ENCODE measurements at places on chromosomes 2 and 18.

- DNase-seq: no peak
Observed at GRCh38 chr2:187139469-187139868, 290.5 kb upstream of the ZSWIM2 start.

DNA sequence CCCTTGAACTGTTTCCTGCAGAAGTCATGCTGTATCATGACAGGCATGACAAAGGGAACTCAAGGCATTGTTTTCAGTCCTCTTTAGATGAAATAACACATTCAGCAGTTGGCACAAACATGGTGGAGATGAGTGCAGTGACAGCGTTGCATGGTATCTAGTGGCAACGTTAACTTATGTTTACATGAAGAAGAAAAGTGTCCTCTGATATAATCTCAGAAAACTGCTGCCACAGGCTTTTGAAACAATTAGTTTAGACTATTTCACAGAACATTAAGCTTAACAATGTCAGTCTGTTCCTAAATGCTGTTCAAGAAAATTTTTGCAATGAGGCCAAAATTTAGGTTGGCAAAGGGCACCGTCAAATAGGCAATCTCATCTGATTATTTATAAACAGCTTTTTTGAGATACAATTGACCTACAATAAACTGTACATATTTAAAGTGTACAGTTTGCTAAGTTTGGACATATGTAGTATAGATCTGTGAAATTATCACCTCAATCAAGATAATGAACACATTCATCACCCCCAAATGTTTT, 64.7 kb downstream of the LYPD6B start:
- no peak for DNase-seq

- DNase-seq: no peak
Observed at GRCh38 chr2:6948677-6949351, 31.6 kb downstream of the RNF144A start.

DNA sequence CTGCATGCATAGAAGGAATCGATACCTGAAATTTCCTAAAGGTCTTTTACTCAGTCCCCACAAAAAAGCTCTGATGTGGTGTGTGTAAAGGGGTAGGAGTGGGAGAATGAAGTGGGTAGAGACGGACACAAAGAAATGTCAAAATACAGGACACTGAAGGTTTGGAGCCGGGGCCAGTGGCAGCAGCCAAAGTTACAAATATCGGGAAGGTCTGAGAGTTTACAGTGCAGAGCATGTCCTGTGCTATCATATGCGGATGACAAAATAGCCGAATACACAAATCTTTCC, 89.9 kb upstream of the STON1 start:
- DNase-seq: no peak

DNA sequence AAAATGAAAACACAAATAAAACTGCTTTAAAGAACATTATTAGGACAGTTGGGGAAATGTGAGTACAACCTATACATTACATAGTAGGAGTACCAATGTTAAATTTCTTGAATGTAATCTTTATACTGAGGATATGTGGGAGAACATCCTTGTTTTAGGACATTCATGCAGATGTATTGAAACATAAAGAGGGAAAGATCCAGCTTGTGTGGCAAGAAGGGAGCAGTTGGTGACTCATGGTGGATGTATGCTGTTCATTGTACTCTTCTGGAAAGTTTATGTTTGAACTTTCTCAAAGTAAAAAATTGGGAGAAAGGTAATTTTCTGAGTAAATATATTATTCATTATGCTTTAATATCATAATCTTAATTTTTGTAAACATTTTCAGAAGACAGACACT, 132.1 kb upstream of the DLGAP1 start:
- DNase-seq: no peak

- no peak for DNase-seq
Observed at GRCh38 chr18:23209031-23209430, 73.7 kb downstream of the CABLES1 start.

- no peak for DNase-seq
Observed at GRCh38 chr18:71951001-71951400, 593.1 kb downstream of the CBLN2 start.

GRCh38 chr2:152432206-152432653, 97.3 kb downstream of the FMNL2 start:
- DNase-seq: no peak

DNA sequence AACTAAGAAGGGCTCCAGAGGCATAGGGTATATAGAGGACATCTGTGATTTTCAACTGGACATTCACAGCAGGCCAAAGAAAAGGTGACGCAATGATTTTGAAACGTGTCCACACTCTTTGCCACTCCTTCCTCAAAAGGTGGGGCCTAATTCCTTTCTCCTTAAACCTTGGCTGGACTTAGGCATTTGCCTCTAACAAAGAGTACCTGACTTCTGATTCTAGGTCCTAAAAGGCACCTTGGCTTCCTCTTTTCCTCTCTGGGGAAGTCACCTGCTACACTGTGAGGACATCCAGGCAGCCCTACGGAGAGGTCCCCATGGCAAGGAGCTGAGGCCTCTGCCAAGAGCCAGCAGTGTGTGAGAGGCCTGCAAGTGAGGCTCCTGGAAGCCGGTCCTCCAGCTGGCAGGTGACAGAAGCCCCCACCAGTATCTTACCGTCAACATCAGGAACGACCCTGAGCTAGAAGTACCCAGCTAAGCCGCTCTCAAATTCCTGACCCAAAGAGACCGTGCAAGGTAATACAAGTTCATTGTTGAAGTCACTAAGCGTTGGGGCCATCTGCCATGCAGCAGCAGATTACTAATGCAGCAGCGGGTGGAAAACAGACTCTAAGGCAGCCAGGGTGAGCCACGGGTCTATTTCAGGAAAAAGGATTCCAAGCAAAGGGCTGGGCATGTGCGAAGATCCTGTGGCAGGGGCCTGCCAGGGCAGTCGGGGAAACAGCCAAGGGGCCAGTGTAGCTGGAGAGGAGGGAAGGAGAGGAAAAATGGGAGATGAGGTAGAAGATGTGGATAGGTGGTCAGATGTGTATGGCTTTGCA, 7.4 kb upstream of the HES6 start:
- DNase-seq: no peak

GRCh38 chr18:49537232-49537896, 24.5 kb upstream of the LIPG start:
- DNase-seq: no peak

- DNase-seq: no peak
Observed at GRCh38 chr2:83615511-83615910, 843.6 kb downstream of the SUCLG1 start.

GRCh38 chr2:64312622-64313397, 141.2 kb upstream of the LGALSL start:
- DNase-seq: no peak

DNA sequence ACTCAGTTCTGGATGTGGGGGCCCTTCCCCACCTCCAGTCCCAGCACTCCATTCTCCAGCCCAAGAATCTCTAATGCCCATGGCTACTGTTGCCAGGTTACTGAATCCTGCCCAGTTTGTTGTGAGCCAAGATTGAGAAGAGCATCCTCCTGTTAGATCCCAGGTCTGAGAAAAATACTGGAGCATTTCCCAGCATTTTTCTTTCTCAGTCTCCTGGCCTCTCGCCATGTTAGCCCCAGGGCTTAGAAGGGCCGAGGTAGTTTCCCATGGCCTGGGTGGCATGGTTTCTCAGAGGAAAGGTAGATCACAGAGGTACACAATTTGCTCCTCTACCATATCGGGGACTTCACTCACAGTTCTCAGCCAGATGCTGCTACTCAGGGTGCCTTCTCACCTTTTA, 135.7 kb downstream of the OTX1 start:
- DNase-seq: no peak

DNA sequence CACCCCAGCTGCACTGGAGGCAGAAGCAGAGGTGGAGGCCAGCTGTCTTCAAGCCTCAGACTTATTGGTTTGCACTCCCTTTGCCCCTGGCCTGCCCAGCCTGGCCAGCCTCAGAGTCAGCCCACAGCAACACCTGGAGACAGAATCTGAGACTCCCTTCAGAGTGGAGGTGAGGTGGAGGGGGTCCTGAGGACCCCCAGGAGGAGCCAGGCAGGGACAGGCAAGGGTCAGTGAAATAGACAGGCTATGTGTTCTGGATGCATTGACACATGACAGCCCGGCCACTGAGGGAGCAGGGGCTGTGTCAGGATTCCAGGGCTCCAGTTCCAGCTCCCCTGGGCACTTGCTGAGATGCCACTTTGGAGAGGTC, 309.7 kb downstream of the MYCN start:
- no peak for DNase-seq

DNA sequence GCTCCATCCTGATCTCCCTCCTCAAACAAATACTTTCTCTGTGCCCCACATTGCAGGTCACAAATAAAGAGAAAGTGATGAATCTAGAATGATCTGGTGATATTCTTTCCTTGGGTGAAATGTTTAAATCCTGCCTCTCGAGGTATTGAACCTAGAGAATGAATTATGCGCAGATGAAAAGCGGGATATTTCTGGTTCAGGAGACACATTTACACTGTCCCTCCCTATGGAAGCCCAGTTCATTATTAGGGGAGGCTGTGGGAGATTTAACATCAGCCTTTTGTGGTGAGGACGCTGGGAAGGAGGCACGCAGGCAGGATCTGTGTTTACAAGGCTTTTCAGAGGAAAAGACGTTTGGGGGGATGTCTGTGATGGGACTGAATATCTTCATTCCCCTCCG, 20.6 kb downstream of the MAPRE2 start:
- no peak for DNase-seq

DNA sequence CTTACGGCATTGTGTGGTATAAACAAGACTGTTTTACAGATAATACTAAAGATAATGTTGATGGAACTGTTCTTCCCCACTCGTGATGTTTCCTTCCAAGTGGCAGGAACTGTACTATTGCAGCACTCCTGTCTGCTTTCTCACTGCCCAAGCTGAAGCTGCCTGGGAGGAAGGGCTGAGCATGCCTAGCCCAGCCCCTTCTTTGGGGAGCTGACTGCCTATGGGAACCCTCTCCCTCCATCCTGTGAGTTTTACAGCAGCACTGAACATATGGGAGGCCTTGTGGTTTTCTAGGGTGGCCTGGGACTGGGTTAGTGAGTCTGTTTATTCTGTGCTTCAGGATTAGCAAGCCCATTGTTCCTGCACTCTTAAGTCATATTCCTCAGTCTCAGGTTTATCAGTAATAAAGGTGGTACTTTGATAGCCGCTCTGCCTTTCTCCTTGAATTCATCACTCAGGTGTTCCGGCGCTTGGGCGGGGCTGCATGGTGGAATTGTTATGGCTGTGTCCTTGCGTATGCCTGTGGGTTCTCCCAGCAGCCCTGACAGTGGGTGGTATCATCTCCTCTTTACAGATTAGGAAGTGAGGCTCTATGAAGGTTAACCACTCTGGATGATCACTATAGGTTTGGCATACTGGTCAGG, 379.7 kb downstream of the PTPRM start:
- DNase-seq: peak; percentile 22

DNA sequence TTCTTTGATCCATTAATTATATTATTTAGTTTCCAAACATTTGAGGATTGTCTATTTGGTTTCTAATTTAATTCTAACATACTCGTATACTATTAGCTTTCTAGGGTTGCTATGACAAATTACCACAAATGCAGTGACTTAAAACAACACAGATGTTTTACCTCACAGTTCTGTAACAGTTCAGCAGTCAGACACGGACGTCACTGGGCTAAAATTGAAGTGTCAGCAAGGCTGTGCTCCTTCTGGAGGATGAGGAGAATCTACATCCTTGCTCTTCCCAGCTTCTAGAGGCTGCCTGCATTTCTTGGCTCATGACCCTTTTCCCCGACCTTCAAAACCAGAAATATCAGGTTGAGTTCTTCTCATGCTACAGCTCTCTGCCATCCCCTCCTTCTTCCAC, 117.6 kb downstream of the TFCP2L1 start:
- no peak for DNase-seq

GRCh38 chr2:216857131-216857550, 2.7 kb downstream of the TNP1 start:
- no peak for DNase-seq

DNA sequence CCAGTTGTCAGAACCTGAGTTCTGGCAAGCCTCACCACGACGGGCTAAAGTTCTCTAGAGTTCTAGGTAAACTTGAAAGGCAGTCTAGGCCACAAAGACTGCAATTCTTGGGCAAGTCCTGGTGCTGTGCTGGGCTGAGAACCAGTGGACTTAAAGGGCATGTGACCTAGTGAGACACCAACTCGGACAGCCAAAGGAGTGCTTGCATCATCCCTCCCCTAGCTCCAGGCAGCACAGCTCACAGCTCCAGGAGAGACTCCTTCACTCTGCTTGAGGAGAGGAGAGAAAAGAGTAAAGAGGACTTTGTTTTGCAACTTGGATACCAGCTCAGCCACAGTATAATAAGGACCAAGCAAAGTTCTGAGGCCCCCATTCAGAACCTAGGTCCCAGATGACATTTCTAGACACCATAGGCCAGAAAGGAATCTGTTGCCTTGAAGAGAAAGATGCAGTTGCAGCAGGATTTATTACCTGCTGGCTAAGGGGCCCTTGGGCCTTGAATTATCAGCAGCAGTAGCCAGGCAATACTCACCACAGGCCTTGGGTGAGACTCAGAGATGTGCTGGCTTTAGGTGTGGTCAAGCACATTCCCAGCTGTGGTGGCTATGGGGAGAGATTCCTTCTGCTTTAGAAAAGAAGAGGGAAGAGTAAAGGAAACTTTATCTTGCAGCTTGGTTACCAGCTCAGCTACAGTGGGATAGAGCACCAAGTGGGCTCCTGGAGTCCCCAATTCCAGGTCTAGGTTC, 51.8 kb downstream of the UPP2 start:
- DNase-seq: no peak

GRCh38 chr18:36297417-36298125, at the start of gene FHOD3:
FHOD3 (plus strand) TSS chr18:36297713; CDS start chr18:36297836, 123 bp downstream.
- peak; percentile 87 for DNase-seq

- DNase-seq: no peak
Observed at GRCh38 chr2:143994961-143995360, 525.0 kb downstream of the ZEB2 start.

GRCh38 chr2:122011493-122012270, 256.2 kb downstream of the TSN start:
- no peak for DNase-seq

DNA sequence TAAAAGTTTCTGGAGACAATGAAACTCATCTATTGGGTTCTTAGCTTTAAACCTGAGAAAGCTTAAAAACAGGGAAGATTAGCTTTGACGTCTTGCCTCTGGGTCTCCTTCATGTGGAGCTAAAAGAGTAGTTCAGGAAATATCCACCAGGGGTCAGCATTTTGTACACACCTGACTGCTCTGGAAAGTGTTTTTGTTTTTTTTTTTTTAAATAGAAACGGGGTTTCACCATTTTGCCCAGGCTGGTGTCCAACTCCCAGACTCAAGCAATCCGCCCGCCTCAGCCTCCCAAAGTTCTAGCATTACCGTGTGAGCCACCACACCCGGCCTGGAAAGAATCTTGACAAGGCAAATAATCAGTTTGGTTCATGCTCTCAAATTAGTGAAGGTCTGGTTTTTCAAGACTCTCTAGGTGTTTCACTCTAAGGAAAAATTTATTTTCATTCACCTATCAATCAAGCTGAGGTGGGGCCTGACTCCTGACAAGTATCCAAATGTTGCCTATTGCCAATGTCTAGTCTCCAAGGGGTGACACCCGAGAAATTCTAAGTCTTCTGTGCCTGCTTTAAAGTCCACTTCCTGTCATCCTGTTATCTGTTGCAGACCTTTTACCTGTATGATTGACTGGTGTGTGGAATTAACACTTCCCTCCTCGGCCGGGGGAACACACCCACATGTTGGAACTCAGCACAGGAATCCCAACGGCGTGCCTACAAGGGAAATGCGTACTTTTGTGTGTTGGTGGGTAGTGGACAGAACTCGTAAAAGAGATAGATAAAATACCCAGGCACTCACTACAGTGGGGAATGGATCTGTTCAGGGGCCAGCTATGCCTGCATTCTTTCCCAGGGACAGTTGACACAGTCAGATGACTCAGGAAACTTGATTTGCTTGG, 11.3 kb downstream of the IL1RN start:
- DNase-seq: peak; percentile 35
